ENCODE measurements at places on chromosomes 2 and 18.

GRCh38 chr2:169361706-169362117 lies 622 bp downstream of the LRP2 start:
- no peak for DNase-seq

GRCh38 chr18:46385124-46385523 lies 271.9 kb downstream of the LOXHD1 start:
- no peak for DNase-seq

DNA sequence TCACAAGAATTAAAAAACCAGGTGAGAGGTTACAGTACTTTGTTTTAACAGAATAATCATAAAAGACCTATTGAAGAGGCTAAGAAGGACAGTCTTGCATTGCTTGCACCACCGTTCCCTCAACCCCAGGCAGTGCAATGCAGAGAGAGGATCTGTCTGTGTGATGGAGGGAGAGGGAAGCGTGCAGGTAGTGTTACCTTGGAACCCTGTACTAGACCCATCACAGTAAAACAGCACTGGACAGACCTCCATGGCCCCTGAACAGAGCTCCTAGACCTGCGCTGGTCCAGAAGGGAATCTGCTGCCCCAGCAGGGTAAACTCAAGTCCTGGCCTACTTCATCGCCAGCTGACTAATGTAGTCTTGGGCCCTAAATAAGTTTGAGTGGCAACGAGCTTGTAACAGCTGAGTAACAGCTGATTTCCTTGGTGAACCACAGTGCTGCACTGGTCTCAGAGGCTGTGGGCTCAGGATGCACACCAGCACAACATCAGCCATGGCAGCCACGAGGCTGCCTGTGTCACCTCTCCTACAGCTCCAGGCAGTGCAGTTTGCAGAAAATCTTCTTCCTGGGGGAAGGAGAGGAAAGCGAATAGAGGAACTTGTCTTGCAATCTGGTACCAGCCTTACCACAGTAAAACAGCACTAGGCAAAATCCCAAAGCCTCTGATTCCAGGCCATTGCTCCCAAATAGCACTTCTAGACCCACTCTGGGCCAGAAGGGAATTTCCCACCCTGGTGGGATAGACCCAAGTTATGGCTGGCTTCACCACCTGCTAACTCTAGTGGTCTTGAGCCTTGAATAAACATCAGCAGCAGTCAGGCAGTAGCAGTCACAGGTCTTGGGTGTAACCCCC lies 417.2 kb downstream of the CDH7 start:
- DNase-seq: no peak

DNA sequence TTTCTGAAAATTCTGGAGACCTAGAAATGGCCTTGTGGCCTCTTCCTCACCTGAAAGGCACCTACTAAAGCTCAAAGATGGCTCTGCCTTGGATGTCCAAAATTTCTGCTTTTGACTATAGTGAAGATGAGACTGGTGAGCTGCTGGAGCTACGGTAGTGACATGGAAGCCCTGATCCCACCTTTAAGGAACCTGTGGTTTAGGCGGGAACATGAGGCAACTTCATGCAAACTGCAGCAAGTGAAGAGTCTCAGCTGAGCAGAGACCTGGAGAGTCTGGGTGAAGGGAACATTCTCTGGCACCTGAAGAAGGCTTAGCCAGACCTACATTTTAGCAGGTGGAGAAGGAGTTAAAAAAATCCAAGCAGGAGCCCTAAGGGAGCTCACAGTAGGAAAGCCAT lies 40.0 kb downstream of the GORASP2 start:
- no peak for DNase-seq

- no peak for DNase-seq
Measured at GRCh38 chr2:154537843-154538450, 160.5 kb upstream of the KCNJ3 start.

- no peak for DNase-seq
Measured at GRCh38 chr2:212535996-212536816, 2.4 kb downstream of the ERBB4 start.

DNA sequence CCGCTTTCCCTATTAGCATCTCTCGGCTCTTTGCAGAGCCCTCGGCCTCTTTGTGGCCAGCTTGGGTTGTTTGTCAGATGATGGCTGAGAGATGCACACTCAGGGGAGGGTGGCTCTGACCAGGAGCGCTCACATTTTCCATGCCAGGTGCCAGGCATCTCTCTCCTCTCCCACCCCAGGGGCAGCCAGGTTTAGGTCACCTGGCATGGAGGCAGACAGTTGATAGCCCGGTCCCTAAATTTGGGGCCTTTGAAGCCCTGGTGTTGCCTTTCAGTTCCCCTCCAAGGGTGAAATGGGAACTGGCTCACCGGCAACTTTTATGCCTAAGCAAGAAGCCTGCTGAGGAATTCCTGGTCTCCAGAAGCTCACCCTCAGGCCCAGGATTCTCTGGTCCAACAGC lies 19.1 kb downstream of the LBH start:
- DNase-seq: no peak

DNA sequence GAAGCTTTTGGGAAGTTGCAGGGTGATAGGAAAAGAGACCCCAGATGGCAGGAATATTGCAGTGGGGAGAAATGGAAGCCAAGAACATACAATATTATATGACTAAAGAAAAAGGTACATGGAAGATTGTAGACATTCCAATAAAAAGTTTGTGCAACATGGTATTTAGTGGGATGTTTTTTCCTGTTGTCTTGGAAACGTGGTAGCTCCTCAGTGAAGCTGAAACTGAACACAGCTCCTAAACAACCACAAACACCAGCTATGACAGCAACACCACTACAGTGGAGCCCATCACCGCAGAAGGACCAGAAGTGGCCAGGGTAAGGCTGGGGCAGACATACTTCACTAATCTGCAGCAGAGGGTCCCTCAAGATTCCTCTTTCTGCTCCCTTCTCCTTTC lies 246.8 kb downstream of the CDH20 start:
- DNase-seq: no peak

- DNase-seq: no peak
Measured at GRCh38 chr2:98868548-98869271, 67.3 kb downstream of the CRACDL start.

DNA sequence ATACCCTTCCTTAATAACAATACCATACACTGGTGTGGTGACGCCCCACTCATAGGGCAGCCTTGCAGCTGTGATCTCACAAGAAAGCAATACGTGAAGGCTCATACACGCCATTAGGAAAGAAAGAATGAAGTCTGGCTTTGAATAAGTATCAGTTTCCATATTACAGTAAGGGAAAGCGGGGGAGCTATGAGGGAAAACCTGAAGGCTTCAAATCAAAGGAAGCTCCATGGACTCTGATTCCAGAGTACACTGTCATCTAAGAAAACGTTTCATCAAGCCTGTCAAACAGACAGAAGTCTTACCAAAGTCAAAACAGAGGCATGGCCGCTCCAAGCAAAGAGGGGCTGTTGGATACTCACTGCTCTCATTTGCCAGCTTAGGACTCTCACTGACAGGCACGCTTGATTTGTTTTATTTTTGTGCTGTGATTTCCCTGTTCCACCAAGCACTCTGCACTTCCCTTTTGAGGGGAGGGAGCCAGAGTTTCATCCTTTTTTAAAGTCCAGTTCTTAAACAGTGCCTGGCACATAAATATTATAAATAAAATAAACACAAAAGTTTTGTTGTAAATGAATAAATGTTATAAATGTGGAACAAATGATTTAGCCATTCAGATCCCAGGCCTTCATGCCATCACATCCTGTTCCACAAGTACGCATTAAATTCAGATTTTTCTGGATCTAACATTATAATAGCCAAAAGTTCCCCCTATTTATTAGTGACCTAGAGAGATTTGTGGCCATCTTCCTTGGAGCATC lies 221.2 kb downstream of the PIEZO2 start:
- DNase-seq: no peak

- DNase-seq: no peak
Measured at GRCh38 chr2:85790499-85791188, 36.9 kb downstream of the ATOH8 start.

DNA sequence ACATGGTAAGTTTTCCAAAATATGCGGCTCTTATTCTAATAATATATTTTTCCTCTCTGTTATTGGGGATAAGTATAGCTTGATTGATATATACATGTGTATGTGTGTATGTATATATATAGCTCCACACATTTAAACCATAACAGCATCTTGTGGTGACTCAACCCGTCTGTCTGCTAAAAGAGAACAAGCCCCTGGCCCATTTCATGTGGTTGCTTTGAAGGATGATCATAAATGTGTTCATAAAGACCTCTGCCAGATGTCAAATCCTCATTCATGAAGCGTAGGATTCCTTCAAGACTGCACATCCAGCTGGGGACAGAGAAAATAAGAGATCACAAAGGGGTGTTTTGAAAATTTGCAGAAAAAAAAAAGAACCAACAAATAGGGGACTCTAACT lies 79.3 kb downstream of the RHOB start:
- no peak for DNase-seq

GRCh38 chr2:216922175-216922780 lies 62.4 kb upstream of the TNP1 start:
- no peak for DNase-seq

DNA sequence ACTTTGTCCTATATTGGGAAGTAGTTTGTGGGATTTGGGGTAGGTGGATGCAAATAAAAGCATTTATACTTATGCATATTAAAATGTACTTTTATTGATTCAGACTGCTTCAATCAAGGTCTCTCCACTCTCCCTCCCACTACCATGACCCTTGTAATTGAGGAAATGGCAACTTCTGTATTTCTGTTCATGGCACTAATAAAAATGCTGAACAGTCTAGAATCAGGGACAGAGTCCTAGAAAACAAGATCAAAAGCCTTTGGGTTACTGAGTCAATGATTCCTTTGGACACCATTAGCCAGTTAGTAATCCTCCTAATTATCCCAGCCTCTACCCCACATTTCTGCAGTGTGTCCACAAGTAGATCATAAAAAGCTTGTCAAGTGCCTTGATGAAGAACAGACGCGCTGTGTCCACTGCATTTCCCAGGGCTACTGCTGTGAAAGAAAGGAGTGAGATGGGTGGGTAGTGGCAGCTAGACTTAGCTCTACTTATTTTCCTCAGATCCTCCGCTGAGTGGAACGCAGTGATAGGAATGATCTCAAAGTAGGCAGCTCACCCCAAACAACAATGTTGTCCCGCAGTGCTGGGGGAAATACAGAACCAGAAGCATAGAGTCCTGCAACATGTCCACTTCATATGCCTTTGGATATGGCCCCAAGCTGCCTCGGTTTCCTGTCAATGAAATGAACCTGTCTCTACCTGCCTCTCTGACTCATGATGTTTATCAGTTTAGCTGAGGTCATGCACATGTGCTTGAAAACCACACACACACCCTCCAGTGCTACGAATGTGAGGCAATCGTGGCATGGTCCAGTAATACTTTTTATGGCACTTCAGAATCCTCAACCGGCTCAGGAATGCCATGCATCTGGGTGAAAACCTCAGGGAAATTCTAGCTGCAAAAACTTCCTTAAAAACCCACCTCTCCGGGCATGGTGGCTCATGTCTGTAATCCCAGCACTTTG lies 115.5 kb downstream of the COL6A3 start:
- DNase-seq: no peak

DNA sequence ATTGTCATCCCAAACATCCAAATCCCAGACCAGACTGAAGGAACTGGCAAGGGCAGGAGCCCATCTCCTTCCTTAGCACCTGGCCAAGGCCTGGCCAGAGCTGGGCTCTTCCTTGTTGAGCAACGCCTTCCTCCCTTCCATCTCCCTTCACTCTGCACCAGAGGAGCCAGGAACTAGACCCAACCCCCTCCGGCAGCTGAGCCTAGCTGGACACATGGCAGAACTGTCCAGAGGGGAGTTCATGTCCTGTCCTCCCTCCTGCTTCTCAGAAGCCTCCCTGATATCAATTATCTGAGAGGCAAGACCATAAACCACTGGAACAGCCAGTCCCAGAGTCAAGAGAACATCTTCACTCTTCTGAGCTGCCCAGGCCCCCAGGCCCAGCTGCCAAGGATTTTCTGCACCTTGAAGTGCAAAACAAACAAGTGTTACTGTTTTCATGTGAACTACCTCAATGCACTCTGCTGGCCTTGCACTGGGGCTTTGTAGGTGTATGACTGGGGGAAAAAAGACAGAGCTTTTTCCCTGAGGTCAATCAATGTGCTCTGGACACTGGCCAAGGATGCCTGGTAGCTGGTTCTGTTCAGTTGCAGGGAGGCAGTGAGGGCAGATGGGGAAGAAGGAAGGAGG lies 107.6 kb upstream of the MSH6 start:
- no peak for DNase-seq

DNA sequence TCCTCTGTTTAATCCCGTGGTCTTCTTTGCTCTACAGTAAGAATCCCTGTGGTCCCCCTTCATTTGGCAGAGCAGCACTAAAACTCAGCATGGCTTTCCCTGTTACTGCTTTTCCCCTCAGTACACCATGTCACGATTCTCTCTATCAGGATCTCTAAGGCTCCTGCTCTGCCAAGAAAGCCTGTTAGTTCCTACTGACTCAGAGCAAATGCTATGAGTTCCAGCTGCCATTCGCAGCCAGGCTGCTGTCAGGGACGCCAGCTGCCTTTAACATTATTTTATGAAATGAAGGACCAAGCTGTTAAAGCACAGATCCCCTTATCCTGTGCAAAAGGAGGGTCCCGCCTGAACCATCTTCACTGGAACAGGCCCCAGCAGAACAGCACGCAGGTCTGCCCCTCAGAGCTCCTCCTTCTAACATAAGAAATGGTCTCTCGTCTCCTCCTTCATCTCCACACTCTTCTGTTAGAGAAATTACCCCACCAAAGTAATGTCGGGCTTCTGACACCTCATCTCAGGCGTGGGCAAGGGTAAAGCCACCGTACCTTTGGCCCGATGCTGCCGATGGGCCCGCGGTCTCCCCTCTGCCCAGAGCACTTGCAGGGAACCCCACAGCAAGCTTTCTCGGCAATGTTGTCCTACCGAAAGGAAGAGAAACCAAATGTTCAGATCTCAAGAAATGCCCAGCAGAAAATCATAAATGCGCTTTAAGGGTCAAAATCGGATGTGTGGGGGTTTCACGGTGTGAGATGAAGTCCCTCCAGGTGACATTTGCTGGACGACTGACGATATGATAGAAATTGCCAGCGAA lies 52.6 kb downstream of the COL6A3 start:
- DNase-seq: no peak

DNA sequence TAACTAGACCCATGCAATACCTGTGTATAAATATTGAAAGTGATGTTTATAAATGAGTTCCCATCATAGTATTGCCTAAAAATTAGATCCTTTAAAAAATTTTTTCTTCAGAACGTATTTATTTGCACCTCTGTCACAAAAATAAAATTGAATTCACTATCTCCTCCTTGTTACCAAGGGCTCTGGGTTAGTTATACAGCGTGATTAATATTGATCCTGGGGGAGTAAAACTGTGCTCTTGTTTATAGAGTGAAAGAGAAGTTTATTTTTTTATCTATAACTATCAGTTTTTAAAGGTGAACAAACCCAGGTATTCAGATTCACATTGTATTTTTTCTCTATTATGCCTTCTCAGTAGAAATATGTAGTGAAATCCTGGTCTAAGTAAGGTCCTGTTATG lies 458.5 kb downstream of the CPS1 start:
- DNase-seq: no peak

DNA sequence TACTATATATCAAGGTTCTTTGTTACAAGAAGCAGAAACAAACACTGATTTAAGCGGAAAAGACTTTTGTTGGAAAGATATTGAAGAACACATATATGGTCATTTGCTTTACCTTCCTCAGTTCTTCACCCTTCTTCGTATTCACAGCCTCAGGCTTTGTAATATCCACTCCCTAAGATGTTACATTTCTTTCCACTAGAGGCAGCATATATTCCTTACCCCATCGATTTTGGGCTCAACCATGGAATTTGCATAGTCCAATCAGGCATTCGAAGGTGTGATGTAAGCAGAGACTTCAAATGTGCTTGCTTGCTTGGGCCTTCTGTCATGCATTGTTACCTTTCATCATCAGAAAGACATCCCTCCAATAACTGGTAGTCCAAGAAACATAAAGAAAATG lies 287.4 kb downstream of the PID1 start:
- no peak for DNase-seq

- no peak for DNase-seq
Measured at GRCh38 chr2:109387221-109387735, 226.5 kb downstream of the SEPTIN10 start.
